ENCODE measurements at places on chromosomes 5 and 9.

DNA sequence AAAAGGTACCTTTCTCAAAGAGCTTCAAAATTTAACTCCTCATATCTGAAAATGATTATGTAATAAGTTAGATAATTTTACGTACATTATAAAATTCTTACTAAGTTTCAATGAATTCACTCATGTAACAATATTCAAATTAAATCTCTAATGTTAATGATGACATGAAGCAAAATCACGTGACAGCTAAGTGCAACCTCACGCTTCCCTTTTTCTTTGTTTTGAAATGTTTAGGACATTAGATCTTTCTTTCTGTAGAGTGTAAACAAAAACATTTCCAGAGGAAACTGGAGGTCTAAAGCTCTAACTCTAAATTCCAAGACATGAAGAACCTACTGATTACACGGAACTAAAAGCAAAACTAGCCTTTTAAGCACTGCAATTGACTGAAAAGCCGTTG, 227.3 kb upstream of the TBCA start:
- no peak for DNase-seq

- DNase-seq: no peak
These were observed 83.0 kb upstream of the FCN1 start for GRCh38 chr9:135000647-135001245.

- no peak for DNase-seq
These were observed 73.8 kb upstream of the IL17B start for GRCh38 chr5:149452665-149453617.

GRCh38 chr5:136080483-136081216, 51.9 kb downstream of the TGFBI start:
- peak; percentile 74 for DNase-seq

DNA sequence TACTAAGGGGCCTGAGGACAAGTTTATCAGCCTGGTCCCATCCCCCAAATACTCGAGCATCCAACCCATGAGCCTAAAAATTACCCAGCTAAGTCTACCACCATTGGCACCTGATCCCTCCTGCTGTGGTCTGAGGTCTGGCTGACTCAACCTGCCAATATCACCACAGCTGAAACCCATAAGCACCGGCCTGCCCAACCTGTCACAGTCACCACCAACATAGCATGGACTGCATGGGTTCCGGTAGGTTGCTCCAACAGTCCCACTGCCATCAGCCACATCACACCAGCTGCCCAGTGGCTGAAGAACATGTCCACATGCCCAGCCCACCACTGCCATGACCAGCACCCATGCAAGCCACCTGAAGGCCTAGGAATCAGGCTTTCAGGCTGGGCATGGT, 495.0 kb downstream of the PRELID2 start:
- DNase-seq: no peak

- DNase-seq: no peak
These were observed 61.3 kb upstream of the TYRP1 start for GRCh38 chr9:12631866-12632265.

- no peak for DNase-seq
These were observed 133.6 kb downstream of the ATG10 start for GRCh38 chr5:82105457-82105856.

DNA sequence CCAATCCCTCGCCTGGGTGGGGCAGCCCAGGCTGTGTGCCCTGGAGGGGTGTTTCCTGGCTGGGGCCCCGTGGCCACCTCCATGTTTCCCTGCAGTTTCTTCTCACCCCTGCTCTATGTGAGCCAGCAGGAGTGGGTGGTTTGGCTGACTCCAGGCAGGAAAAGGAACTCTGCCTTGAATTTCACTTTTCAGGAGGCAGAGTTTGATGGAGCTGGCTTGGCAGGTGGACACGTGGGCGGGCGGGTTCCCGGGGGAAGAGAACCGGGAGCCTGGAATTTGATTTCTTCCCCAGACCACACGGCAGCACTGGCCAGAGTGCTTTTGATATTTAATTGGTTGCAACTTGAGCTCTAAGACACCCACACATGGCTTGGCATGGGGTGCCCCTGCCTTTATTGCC, 119.8 kb upstream of the PANK3 start:
- no peak for DNase-seq

- no peak for DNase-seq
These were observed 1.1 kb upstream of the GNPDA1 start for GRCh38 chr5:142013734-142014521.

DNA sequence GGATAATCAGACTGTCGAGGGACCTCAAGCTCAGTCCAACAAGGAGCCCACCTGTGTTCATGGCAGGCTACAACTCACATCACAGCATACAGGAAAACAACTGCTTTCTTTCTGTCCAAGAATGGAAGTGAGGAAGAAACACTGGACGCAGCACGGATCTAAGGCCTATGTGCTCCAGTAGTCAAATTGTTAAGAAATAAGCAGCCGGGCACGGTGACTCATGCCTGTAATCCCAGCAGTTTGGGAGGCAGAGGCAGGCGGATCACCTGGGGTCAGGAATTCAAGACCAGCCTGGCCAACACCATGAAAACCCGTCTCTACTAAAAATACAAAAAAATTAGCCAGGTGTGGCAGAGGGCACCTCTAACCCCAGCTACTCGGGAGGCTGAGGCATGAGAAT, 427.8 kb downstream of the BNC2 start:
- no peak for DNase-seq

GRCh38 chr5:108941746-108942145, 194.0 kb downstream of the FER start:
- DNase-seq: no peak

- DNase-seq: no peak
These were observed 4.0 kb downstream of the SNX30 start for GRCh38 chr9:112754578-112754977.

- no peak for DNase-seq
These were observed 78.9 kb downstream of the PARP8 start for GRCh38 chr5:50745221-50745910.

DNA sequence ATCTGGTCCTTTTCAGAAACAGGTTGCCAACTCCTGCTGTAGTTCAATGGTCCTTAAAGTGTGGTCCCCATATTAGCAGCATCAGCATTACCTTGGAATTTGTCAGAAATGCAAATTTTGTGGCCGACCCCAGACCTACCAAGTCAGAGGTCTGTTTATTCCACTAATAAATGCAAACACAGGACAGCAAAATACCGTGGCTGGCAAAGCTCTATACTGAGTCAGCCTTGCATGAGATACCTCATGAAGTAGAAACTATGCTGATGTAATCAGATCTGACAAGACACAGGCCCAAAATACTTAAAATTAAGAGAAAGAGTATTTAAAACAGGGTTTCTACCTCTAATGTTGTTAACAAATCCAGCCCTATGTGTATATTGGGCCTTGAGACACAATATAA, 3.0 kb downstream of the GOLM1 start:
- no peak for DNase-seq

DNA sequence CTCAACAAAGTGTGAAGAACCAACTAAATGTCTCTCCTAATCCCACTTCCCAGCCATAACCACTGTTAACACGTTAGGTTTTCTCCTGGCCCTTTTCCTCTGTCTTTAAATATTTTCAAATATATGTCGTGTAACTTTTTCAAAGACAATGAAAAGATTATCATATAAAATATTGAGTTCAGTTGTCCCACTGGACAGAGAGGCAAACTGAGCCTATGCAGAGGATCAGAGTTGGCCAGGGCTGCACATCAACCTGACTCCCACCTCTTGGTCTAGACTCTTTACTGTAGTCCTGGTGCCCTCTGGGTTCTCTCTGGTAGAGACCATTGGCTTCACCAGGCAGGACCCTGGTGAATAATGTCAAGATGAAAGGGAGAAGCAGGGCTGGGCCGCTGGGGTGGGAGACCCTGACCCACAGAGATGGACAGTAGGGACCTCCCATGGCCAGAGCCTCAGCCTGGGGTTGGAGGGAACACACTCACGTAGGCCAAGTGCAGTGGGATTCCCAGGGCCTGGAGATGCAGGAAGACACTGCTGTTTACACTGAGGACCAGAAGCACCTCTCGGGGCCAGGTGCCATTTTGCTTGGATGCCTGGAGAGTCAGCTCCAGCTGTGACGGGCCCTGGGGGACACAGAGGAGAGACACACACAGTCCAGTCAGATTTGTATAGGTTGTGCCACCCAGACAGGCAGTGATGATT, 25.1 kb downstream of the ENG start:
- no peak for DNase-seq

- no peak for DNase-seq
These were observed 1.4 kb downstream of the MARCHF3 start for GRCh38 chr5:127028822-127029457.

DNA sequence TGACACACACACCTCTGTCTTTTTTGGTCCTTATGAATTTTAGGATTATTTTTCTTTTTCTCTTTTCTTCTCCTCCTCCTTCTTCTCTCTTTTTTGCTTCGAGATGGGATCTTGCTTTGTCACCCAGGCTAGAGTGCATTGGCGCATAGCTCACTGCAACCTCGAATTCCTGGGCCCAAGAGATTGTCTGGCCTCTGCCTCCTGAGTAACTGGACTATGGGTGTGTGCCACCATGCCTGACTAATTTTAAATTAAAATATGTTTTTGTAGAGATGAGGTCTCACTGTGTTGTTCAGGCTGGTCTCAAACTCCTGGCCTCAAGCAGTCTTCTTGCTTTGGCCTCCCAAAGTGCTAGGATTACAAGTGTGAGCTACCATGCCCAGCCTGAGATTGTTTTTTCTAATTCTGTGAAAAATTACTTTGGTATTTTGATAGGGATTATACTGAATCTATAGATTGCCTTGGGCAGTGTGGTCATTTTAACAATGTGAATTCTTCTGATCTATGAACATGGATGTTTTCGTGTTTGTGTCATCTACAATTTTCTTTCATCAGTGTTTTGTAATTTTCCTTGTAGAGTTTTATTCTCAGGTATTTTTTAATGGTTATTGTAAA, 7.7 kb downstream of the AHRR start:
- DNase-seq: no peak

DNA sequence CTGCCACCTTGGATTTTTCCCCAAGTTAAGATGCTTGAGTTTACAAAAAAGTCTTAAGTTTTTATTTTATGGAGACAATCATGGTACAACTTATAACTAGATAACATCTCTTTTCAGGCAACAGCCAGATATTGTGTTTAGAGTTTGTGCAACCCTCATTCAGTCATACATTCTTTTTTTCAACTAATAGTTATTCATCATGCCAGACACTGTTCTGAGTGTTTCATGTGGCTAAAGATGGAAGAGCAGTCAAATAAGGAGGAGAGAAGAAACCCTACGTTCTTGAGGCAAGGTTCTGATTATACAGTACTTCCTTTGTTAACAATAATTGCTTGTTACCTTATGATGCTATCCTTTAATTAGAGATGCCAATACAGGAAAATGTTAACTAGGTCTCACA, 42.1 kb upstream of the ZNF462 start:
- no peak for DNase-seq

GRCh38 chr9:69433392-69433791, 108.4 kb downstream of the ENTREP1 start:
- DNase-seq: no peak

- no peak for DNase-seq
These were observed 77.2 kb downstream of the ATP10B start for GRCh38 chr5:160774666-160775315.

DNA sequence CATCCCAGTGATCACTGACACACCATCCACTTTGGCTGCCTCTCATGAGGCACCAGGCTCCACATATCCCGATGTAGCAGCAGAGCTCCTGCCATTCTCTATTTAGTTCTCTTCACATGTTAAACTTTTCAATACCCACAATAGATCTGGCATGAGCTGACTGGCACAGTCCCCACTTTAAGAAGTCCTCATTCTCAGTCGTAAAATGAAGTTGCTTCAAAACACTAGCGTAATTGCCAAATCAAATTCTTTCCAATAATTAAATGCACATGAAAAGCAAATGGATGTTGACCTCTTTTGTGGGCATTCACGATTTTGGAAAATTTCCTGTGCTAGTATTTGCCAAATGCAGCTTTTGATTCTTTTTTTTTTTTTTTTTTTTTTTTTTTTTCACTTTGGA, 32.4 kb downstream of the HAPLN1 start:
- no peak for DNase-seq

GRCh38 chr5:72860499-72860898, 44.0 kb downstream of the TNPO1 start:
- no peak for DNase-seq

- DNase-seq: no peak
These were observed 439.9 kb upstream of the KLF4 start for GRCh38 chr9:107929443-107929842.

GRCh38 chr5:5481206-5481605, 58.7 kb downstream of the ICE1 start:
- no peak for DNase-seq

GRCh38 chr5:73969195-73970036, 343.4 kb downstream of the ARHGEF28 start:
- no peak for DNase-seq

DNA sequence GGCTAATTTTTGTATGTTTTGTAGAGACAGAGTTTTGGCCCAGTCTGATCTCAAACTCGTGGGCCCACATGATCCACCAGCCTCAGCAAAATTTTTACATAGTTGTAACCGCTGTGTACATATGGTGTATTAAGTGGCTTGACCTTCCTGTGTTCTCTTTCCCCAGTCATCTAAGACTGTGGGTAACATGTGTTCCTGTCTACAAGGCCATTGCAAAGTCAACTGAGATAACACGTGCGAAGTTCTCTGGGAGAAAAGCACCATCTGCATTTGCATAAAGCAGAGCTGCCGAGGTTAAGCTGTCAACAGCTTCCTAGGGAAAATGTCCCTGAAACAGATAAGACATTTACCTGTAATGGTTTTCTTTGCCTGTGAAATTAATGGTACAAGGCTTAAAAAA, 273.7 kb downstream of the FANCC start:
- no peak for DNase-seq

GRCh38 chr5:141199359-141200235, at the start of gene PCDHB11:
PCDHB11 (plus strand) TSS chr5:141199627; CDS start chr5:141199775, 148 bp downstream.
- no peak for DNase-seq

- DNase-seq: no peak
These were observed 119.8 kb downstream of the GADD45G start for GRCh38 chr9:89724659-89725058.

DNA sequence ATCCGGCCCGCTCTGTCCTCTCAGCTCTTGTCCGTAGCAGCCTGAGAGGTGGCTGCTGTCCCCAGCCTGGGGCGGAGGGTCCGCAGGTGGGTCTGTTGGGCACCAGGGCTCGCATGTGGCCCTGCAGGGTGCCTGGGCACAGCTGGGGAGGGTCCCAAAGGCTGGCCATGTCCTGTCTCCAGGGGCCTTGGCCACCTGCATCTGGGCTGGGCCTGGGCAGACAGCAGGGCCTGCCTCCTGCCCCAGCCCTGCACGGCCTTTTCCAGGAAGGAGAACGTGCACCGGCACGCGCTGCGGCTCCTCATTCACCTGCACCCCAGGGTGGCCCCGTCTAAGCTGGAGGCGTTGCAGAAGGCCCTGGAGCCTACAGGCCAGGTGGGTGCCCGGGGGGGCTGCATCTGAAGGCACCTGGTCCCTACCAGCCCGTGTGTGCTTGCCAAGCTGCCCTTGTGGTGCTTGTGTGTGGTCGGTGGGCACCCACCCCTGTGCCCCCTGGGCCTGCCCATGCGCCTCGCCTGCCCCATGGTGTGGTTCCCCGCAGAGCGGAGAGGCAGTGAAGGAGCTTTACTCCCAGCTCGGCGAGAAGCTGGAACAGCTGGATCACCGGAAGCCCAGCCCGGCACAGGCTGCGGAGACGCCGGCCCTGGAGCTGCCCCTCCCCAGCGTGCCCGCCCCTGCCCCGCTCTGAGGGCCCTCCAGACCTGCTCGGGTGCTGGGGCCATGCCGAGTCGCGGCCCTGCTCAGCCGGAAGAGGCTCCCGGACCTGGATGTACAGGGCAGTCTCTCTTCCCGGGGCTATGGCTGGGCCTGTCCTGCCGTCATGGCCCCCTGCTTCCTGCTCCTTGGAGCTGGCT, 5.1 kb upstream of the TOR4A start:
- no peak for DNase-seq

- no peak for DNase-seq
These were observed 349.3 kb upstream of the ACTBL2 start for GRCh38 chr5:57831932-57832331.

GRCh38 chr9:121266906-121267650, 884 bp upstream of the GSN start:
- DNase-seq: no peak

All from germinal center (tissue), 1 donor.